ENCODE measurements at places on chromosomes 16 and 17.

GRCh38 chr16:57685633-57686032, 9.0 kb upstream of the DRC7 start:
- no peak overlapping the region for H3K4me3 ChIP-seq
- no peaks in the 10 kb centered on the region for H3K4me1 ChIP-seq
- no peak for DNase-seq
- H3K36me3 ChIP-seq = no peaks in the 10 kb centered on the region
- peaks cover under 1% of the 10 kb centered on the region for H3K27me3 ChIP-seq

- H3K27me3 ChIP-seq = no peaks in the 10 kb centered on the region
- H3K36me3 ChIP-seq = no peaks in the 10 kb centered on the region
- DNase-seq = peak; percentile 74
- peak overlapping the region; percentile 36 for H3K4me3 ChIP-seq
These were observed 25.4 kb upstream of the KRT20 start for GRCh38 chr17:40910441-40910841.

DNA sequence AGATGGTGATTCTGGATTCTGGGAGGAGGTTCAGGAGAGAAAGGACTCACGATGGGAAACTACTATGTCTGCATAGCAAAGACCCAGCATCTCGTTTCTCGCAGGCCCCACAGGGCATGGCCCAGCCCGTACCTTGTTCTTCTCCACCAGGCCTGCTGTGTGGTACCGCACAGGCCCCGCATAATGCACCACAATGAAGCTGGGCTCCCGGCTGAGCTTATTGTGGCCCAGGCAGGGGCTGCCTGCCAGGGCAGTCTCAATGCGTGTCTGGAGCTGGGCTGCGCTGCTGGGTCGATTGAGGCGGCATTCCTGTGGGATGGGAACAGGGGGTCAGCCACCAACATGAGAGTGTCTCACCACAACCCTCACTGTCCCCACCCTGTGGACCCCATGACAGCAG, 20.4 kb downstream of the ZNHIT3 start:
- H3K27me3 ChIP-seq = no peaks in the 10 kb centered on the region
- H3K27ac ChIP-seq = no peak overlapping the region
- no peak overlapping the region for H3K4me3 ChIP-seq

GRCh38 chr17:57357830-57358430, 101.6 kb downstream of the MSI2 start:
- no peak for DNase-seq
- no peak overlapping the region for H3K27ac ChIP-seq
- no peaks in the 10 kb centered on the region for H3K27me3 ChIP-seq
- H3K4me1 ChIP-seq = no peaks in the 10 kb centered on the region
- no peak overlapping the region for H3K4me3 ChIP-seq

GRCh38 chr17:77566151-77566550, 392.4 kb upstream of the TNRC6C start:
- 0 out of 2 replicates have a peak, but pooled peaks cover under 1% of the 10 kb centered on the region for H3K4me1 ChIP-seq
- H3K27me3 ChIP-seq = peaks cover 31% of the 10 kb centered on the region
- no peak for DNase-seq
- H3K27ac ChIP-seq = no peak overlapping the region

- no peak overlapping the region for H3K4me3 ChIP-seq
- DNase-seq = no peak
- no peaks in the 10 kb centered on the region for H3K4me1 ChIP-seq
- no peak overlapping the region for H3K27ac ChIP-seq
These were observed 20.6 kb downstream of the RPH3AL start for GRCh38 chr17:332023-332422.

DNA sequence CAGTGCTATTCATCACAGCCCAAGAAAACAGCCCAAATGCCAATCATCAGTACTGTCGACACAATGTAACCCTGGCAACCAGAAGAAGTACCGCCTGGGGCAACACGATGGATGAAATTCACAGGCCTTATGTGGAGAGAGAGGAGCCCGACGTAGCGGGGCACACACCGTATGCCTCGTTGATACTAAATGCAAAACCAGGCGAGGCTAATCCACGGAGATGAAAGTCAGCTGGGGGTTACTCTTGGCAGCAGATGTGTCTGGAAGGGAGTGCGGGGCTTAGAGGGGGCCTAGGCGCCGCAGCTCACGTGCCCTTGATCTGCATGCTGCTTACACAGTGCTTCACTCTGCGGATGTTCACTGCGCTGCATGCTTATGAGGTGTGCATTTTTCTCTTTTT, 29.8 kb downstream of the ITGAE start:
- H3K4me3 ChIP-seq = no peak overlapping the region
- H3K27me3 ChIP-seq = no peaks in the 10 kb centered on the region
- no peak for DNase-seq
- no peak overlapping the region for H3K27ac ChIP-seq
- H3K4me1 ChIP-seq = peaks cover 5% of the 10 kb centered on the region

DNA sequence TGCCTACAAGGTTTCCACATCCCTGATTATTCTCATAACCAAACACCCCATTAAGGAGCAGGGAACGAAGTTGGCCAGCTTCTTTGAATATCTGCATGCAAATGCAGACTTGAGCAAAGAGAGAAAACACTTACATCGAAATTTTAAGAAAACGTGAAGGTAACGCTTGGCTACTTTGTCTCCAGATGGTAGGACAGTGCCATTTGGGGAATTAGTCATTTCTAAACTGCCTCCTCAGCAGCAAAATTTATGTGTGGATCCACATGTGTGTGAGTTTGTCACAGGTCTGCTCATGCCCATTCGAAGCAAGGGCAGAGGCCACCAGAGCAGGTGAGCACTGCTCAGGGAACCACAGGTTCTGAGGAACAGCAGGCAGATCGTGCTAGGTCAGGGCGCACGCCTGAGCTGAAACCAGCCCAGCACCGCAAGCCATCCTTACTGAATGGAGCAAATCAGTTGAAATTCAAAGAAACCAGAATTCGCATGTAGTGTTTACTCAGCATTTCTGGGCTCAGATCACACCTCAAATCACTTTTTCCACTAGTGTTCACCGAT, 80.1 kb downstream of the SOCS1 start:
- no peak overlapping the region for H3K4me3 ChIP-seq
- H3K27me3 ChIP-seq = no peaks in the 10 kb centered on the region
- no peak for DNase-seq
- H3K4me1 ChIP-seq = no peaks in the 10 kb centered on the region
- H3K36me3 ChIP-seq = no peaks in the 10 kb centered on the region
- H3K27ac ChIP-seq = no peak overlapping the region
